ENCODE measurements at places on chromosomes 13 and 19. TPM values are rescaled to one million over a fixed set of nuclear protein-coding genes. Genes with fewer than 3 reads are reported as not detected.

The ABCC4 gene
- total RNA-seq: 15.7 TPM

The NLRP9 gene
- total RNA-seq: not detected

The ARHGEF7 gene
- total RNA-seq: 21.6 TPM

The TMEM38A gene
- total RNA-seq: 0.94 TPM

The LGALS14 gene
- total RNA-seq: not detected

The NRTN gene
- total RNA-seq: 0.53 TPM

The KIR2DL3 gene
- not detected for total RNA-seq

The CYP2A7 gene
- not detected for total RNA-seq

The ADGRE2 gene
- total RNA-seq: not detected

The ZNF699 gene
- 1.1 TPM for total RNA-seq

The RASA3 gene
- 41.7 TPM for total RNA-seq

The ZIM2 gene
- total RNA-seq: not detected

The CGB5 gene
- 0.16 TPM for total RNA-seq

The GNG7 gene
- total RNA-seq: not detected

- DNase-seq: no peak
Measured at GRCh38 chr13:76687467-76687866, 198.7 kb downstream of the KCTD12 start.

DNA sequence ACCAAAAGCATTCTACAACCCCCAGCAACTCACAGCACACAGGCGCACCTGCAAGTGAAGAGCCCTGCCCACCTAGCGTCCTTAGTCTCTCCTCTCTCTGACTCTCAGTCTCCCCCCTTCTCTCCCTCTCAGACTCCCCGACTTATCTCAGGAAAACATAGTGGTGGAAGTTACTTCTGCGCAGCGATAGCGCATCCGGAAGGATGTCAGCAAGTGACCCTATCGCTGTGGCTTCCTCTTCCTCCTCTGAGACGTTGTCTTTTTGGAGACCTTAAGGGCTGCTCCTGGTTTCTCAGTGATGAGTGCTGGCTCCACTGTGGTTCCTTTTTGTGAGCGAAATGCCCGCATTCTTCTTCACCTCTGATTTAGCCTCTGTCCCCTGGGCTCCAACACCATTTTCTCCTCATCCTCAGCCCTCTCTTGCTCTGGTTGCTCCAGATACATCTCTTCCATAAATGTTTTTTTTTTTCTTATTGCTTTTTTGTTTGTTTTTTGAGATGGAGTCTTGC, 1.4 kb upstream of the YIF1B start:
- no peak for DNase-seq

DNA sequence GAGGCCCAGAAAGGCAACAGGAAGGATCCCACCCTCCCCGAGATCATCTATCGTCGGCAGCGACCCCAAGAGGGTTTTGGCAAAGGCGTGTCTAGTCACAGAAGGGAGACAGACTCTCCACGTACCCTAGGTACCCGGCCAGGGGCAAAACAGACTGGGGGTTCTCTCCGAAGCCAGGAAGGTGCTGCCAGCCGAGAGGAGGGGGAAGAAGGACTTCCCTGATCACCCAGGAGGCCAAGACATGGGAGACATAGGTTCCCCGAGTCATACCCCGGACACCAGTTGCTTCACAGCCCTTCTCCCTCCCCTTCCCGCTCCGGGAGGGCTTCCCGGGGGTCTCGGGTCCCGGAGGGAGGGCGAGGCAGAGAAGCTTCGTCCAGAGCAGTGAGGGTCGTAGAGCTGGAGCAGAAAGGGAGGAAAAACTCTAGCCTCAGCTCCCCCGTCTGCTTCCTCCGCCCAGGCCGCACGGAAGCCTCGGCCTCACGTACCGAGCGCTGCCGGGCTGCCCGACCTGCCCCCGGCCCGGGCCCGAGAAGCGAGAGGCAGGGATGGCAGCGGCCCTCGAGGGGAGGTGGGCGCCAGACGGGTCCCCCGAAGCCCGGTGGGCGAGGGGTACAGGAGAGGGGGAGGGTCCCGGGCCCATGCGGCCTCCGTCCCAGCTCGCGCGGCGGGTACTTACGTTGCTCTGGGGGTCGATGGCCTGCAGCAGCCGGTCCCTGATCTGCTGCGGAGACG, 644 bp downstream of the MED26 start:
- DNase-seq: no peak

- peak; percentile 25 for DNase-seq
Measured at GRCh38 chr19:55173714-55174409, 6.2 kb downstream of the SYT5 start.

- DNase-seq: peak; percentile 17
Measured at GRCh38 chr19:28234637-28235036, 978.3 kb downstream of the UQCRFS1 start.

GRCh38 chr13:49020940-49021553, 45.3 kb downstream of the FNDC3A start:
- no peak for DNase-seq

DNA sequence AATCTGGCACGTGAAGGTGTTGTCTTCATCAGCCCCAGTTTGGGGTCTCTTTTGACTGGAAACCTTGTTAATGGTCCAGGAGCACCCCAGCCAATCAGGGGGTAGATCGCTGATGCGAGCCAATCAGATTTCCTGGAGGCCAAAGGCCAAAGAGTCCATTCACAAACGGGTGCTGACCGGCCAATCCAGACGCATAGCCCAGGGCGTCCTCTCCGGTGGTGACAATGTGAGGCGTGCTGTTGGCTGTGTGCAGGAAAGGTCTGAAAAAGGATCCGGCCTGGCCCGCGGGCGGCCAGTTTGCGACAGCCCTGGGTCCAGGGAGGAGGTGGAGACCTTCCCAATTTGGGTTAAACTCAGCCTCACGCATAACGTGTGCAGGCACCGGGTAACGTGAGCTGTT, 3.1 kb downstream of the MAST3 start:
- no peak for DNase-seq

GRCh38 chr13:111033172-111034130, 81.7 kb upstream of the ARHGEF7 start:
- no peak for DNase-seq

DNA sequence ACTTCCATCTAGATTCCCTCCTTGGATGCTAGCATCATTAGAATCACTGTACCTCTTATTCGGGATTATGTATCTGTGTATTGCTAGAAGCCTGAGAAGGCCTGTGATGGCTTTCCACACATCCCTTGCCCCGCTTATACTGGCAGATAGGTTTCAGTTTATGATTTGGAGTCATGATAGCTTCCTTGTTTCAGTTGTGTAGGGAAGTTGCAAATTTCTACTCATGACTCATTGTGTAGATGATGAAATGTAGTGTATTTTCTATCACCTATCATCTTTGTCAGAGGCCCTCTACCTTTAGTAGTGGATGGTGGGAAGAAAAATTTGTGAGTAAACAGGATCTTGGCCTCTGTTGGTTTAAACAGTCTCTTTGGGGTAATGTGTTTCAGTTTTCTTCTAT, 165.2 kb downstream of the GGACT start:
- DNase-seq: peak; percentile 32

DNA sequence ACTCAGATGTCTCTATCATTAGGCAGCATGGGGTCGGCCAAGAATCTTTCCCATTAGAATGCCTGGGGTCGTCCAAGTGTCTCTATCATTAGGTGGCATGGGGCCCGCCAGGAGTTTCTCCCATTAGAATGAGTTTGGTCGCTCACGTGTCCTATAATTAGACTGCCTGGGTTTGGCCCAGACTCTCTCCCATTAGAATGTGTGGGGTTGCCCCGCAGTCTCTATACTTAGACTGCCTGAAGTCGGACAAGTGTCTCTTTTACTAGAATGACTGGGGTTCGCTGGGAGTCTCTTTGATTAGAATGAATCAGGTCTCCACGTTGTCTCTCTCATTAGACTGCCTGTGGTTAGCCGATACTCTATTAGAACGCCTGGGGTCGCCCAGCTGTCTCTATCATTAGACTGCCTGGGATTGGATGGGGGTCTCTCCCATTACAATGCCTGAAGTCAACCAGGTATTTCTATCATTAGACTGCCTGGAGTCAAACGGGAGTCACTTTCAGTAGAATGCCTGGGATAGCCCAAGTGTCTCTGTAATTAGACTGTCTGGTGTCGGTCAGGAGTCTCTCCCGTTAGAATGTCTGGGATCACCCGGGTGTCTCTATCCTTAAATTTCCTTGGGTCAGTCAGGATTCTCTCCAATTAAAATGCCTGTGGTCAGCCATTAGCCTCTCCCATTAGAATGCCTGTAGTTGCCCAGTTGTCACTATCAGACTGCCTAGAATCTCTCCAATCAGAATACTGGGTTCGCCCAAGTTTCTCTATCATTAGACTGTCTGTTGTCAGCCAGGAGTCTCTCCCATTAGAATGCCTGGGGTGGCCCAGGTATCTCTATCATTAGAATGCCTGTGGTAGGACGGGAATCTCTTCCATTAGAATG, 1454.1 kb downstream of the UQCRFS1 start:
- DNase-seq: no peak

DNA sequence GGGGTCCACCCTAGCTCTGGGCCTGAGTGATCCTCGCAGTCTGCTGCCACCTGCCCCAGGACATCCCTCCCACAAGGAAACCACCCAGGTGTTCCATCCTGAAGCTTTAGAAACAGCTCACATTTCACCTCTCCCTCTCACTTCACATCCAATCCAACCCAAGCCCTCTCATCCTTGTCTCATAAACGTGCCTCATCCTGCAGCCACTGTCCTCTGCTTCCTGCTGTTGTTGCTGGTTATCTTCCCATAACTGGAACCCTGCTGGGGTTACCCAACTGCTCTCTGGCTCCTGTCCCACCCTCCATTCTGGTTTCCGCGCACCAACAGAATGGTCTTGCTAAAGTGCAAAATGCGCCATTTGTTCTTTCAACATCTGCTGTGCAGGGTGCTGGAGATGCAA, 59.7 kb upstream of the MTIF3 start:
- DNase-seq: no peak

DNA sequence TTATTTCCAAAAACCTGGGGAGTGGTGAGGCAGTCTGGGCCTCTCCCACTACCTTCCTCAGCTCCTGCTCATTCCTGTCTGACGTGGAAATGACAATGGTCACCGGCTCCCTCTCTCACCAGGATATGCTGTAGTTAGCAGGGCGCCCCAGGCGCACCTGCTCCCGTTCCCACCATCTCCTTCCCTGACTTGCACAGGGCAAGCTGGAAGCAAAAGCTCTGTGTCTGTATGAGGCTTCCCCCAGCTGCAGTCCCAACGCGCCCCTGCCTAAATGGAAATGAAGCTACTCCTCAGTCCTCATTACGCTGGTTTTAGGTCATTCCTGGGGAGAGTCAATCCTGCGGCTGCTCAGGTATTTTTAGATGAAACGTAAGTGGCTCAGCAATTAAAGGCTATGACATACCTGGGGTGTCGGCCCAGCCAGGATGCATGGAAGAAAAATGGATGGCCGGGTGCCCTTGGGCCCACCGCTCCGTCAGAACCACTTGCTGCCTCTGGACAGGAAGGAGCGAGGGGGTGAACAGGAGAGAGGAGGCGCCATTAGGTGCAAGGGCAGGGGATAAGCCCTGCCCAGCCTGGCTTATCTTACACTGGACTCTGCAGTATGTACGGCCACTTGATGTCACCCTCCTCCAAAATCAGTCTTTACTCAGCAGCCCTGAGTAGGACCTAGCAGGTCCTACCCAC, 32.4 kb downstream of the DHRS12 start:
- DNase-seq: no peak

DNA sequence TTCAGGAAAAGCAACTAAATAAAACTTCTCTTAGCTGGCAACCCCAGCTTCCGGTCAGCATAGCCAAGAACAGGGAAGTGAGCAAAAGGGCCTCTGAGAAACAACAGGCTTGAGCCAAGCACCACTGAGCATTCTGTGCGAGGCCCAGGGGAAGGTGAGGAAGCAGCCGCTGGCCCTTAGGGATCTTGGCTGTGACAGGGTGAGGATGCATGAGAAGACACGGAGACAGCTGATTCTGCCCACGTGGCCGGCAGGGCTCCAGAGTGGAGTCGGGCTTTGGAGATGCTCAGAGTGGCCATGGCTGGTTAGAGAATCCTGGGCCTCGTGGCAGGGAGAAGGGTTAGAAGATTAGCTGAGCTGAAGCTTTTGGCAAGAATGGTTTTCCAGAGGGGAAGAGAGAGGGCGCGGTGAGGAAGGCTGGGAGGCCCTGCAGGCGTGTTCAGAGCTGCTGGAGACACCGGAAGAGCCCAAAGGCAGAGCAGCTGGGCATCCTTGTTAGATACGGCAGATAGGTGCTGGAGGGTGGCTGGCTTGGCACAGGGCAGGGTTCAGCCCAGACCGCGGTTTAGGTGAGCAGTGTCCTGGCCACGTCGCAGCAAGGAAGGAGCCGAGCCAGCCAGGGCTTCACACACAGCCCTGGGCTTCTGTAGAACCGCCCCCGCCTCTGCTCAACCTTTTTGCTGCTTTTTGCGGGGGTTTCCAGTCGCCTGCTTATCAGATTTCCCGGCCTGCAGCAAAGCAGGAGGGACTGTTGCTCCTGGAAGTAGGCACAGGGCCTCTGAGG, 17.3 kb downstream of the UPF1 start:
- DNase-seq: no peak

DNA sequence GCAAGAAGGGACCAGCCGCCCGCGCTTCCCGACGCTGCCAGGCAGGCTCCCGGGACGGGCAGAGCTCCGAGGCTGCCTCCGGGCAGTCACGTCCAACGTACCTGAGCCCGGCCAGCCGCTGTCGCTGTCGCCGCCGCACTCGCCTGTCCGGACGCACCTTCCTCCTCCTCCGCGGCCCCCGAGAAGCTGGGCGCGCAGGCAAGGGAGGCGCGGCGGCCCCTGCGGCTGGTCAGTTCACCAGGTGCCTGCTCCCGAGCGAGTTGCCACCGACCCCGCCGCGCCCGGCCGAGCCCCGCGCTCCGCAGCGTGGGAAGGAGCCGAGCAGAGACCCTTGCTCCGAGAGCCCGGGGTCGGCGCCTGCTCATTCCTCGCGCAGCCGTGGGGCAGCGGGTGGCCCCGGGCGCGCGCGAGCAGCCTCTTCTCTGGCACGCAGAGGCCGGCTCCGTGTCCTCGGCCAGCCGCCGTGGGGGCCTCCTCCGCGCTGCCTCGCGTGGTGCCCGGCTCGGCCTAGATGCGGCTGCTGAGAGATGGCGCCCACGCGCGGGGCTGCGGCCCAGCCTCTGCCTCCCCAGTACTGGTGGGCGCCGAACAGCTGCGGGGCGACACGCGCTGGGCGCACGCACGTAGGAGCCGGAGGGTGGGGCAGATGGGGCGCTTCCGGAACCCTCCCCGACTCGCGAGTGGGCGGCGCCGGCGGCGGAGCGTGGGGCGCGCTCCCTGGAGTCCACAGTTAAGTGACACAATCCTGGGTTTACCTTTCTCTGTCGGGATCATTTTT, 419.4 kb downstream of the UQCRFS1 start:
- DNase-seq: no peak

- DNase-seq: no peak
Measured at GRCh38 chr19:32677657-32678056, 2.0 kb downstream of the RGS9BP start.

DNA sequence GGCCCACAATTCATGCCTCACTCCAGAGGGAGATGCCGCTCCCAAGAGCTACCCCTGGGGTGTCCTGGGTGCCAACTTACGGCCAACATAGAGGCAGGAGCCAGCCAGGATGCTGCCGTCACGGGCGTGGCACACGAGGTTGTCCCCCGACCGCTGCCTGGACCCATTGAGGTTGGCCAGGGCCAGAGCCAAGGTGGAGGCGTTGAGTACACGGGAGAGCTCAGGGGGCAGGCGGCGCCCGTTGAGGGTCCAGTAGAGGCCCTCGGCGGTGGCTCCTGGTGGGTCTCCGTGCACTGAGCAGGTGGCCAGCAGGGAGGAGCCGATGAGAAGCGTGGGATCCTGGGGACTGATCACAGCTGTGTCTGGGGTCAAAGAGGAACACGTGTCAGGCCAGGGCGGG, 7.1 kb downstream of the CRLF1 start:
- no peak for DNase-seq

Data from HT1080 (cell line).